H1 (cell line): ENCODE measurements at places on chromosomes 1 and 21.

GRCh38 chr1:119332622-119333021 is 36.0 kb upstream of the HAO2 start:
- DNase-seq: no peak

GRCh38 chr1:219682788-219683187 is 69.9 kb upstream of the ZC3H11B start:
- DNase-seq: no peak

- no peak for DNase-seq
These were observed 11.4 kb downstream of the PRPF3 start for GRCh38 chr1:150332651-150333290.

DNA sequence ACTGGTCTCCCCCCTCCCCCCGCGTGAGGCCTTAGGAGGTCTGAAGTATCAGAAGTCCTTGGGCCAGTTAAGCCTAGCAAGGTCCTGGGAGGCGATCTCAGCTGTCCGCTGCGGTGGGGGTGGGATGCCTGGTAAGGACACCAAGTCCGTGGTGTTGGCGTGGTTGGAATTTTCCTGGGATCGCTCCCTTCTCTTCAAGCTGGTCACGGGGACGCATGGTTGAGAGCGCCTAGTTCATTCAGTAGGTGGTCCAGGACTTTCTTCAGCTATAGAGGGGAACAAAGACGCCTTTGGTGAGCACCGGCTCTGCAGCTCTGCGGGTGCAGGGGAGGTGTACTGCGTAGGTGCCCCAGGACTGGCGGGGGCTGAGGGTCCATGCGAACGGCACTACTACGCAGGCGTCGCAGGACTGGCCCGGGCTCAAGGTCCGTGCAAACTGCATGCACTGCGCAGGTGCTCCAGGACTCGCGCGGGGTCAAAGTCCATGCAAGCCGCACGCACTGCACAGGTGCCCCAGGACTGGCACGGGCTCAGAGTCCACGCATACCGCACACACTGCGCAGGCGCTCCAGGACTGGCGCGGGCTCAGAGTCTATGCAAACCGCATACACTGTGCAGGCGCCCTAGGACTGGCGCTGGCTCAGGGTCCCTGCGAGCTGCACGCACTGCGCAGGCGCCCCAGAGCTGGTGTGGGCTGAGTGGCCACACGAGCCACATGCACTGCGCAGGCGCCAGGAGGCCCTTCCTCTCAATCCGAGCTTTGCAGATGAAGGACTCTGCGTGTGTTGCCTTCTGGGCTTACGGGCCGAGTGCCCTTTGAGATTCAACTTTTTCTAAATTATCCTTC is 36.6 kb upstream of the HMGN1 start:
- DNase-seq: no peak

- no peak for DNase-seq
These were observed 2.5 kb upstream of the ZBTB8A start for GRCh38 chr1:32536764-32537163.
